ENCODE measurements at places on chromosomes 4 and X.

- DNase-seq, result no peak
Measured at GRCh38 chrX:30748342-30748960, 95.2 kb downstream of the GK start.

- DNase-seq, result no peak
Measured at GRCh38 chr4:16039139-16039538, 44.7 kb downstream of the PROM1 start.

DNA sequence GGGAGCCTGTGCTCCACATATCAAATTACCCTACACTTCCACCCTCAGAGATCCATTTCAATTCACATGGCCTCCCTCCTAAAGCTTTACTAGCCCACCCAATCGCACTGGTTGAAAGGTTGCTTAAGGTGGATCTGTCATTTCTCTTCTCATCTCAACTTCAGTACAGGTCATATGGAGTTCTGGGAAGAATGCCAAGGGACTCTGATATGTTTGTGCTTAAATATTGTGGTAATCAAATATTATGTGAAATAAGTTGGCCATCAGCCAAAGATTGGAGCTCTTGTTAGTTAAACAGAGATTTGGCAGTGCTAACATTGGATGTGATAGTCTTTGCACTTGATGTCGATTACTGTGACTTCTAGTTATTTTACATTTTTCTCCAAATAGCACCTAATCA, 20.5 kb downstream of the SEPTIN6 start:
- no peak for DNase-seq

- DNase-seq, result no peak
Measured at GRCh38 chr4:38490753-38491446, 173.1 kb upstream of the KLF3 start.

- DNase-seq, result no peak
Measured at GRCh38 chr4:78592088-78592783, 40.7 kb downstream of the ANXA3 start.

DNA sequence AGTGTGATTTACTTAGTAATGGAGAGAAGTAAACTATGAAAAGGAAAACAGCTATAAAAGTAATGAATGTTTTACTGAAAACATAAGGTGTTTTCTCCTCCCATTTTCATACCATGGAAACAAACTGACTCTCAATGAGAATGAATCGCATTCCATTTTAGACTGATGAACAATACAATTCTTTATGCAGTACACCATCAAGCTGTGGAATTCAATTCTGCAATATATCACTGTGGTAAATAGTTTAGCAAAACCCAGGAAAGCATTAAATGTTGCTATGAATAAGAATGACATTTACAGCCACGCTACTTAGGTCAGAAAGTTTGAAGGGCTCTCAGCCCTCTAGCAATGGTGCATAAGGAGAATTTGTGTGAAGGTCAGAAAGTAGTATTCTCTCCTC, 7.4 kb downstream of the DCAF8L2 start:
- no peak for DNase-seq

- DNase-seq, result no peak
Measured at GRCh38 chrX:84078991-84079390, 109.0 kb downstream of the RPS6KA6 start.

- no peak for DNase-seq
Measured at GRCh38 chr4:6811165-6811564, 28.6 kb downstream of the KIAA0232 start.

DNA sequence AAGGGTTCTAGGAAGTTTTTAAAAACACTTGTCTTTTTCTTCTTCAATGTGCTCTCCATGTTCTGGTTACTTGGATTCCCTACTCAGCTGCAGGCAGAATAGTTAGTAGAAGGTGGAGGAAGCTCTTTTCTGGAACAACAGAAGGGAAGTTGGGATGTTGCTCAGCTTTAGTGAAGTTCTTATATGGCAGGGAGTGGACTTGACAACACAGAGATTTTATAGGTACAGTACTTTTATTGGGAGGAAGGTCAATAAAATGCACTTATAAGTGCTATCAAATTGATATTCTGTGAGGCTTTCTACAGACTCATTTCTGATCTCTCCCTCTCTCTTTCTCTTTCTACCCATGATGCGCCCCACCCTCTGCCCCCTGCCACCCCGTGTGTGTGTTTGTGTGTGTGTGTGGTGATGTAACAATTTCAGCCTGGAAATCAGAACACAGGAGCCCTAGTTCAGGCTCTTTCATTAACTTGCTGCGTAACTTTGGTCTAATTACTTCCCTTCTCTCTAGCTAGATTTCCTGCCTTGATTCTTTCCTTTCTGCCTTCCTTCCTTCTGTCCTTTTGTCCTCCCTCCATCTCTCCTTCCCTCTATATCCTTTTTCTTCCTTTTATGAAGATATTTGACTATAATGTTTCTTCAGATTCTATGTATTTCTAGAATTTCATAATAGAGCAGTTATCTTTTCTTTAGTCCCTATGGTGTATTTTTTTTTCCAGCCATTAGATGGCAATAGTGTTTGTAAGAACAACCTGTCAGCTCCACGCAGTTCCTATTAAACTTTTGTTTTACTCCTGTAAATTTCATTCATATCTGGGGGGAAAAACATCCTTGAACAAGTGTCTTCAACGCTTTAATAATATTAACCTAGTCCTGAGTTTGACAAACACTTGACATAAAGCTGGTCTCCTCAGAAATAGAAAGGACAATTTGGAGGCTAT, 37.1 kb downstream of the HEPH start:
- DNase-seq, result no peak

GRCh38 chr4:54152846-54153600, 53.1 kb downstream of the GSX2 start:
- no peak for DNase-seq

DNA sequence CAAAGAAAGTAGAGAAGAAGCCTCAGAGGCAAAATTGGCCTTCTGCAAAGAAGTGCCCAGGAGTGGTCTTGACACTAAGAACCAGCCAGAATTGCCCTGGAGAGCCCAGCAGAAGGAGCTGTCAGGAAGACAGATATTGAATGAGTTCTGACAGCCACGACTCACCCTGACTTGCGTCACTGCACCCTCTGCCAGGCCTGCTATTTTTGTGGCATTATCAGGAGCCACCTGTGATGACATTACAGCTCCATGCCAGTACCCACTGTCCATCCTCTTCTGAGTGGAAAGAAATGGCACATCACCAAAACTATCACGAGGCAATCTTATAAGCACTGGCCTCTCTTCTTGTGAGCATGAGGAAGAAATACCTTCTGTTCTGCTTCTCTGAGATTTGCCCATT, 67.7 kb downstream of the SMIM20 start:
- no peak for DNase-seq

DNA sequence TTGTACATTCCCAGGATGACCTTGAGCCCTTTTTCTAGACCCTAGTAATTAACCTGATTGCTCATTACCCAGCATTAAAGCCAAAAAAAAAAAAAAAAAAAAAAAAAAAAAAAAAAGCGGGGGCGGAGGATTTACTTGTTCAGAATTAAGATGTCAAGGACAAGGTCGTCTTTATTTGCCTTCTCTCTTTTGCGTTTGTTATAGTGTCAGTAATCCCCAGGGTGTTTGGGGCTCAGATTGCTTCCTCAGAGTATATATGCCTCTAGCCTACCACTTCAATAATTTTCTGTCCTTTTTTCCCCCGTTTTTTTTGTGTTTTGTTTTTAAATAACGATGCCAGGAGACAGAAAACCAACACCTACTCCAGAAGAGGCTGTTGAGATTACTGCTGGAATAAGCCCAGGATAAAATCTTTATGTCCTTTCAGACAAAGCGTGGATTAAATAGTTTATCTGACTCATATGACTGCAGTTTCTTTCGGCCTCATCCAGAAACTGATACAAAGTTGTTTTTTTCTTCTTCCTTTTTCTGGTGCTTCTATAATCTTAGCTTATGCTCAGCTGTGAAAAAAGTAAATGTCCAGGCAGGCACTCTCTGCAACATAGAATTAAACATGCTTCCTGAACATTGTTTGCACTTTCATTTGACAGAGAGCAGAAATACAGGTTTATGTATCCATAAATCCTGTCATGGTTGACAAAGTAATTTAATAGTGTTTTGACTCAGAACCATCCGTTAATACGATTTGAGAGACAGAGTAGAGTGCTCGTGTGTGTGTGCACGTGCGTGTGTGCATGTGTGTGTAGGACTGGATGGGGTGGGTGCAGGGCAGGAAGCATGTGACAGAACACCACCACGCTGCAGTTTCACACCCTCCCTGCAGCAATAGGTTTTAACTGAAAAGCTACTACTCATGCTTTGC, 138.6 kb downstream of the AFF1 start:
- DNase-seq, result no peak

- no peak for DNase-seq
Measured at GRCh38 chrX:134803551-134804183, 145.4 kb upstream of the PLAC1 start.

- DNase-seq, result no peak
Measured at GRCh38 chrX:16120431-16120830, 2.9 kb upstream of the GRPR start.

DNA sequence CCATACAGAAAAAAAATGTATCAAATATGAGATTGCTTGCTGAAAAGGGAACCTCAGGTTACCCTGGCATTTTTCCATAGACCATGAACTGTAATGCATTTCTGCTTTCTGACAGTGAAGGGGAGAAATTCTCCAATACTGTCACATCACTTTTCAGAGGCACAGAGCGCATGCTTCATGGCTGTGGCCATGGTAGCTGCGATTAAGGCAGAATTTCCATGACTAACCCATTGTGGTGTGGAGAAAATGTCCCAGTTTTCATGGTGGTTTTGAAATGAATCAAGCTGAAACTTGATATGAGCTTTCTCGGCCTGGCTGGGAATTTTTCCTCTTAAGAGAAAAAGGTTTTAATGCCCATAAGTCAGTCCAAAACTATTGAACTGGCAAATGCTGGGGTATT, 39.5 kb upstream of the MAP3K15 start:
- no peak for DNase-seq

GRCh38 chr4:75685546-75686189, 12.5 kb upstream of the G3BP2 start:
- DNase-seq, result no peak

- DNase-seq, result no peak
Measured at GRCh38 chrX:130304587-130305368, 34.9 kb upstream of the SLC25A14 start.

DNA sequence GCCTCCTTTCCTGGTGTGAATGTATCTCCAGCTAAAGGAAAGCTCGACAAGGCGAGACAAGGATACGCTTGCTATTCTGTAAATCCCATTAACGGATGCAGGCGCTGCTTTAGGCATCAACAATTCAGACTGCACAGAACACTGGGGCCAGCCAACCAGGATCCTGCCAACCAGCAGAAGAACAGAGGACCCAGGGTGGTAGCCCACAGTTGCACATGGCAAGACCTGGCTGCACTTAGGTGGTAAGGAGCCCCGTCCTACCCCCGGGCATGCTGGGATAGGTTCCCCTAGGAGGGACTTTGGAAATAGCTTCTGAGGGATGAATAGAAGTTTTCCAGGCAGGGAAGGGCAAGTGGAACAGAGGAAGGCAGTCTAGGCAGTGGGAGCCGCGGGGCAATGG, 20.7 kb downstream of the PSAPL1 start:
- no peak for DNase-seq

DNA sequence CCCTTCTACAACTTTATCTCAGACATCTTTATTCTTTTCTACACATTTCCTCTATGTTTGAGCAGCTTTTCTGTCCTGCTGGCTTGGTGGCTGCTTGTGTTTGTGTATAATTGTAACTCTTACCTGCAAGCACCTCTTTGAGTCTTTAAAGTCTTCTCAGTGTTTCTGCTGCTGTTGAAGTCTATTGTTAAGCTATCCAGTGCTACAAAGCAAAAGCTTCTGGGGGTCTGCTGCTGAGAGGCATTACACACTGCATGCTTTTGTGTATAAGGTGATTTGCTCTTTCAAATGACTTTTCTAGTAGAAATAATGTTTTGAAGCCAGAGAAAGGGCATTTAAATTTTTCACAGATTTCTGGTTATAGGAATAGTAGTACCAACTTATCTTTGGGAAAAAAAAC, 241.8 kb downstream of the DTHD1 start:
- no peak for DNase-seq

GRCh38 chr4:152399246-152399645, 136.6 kb downstream of the FBXW7 start:
- DNase-seq, result no peak

- DNase-seq, result no peak
Measured at GRCh38 chr4:78585633-78586032, 34.1 kb downstream of the ANXA3 start.

- no peak for DNase-seq
Measured at GRCh38 chr4:125388613-125389012, 73.9 kb downstream of the FAT4 start.

DNA sequence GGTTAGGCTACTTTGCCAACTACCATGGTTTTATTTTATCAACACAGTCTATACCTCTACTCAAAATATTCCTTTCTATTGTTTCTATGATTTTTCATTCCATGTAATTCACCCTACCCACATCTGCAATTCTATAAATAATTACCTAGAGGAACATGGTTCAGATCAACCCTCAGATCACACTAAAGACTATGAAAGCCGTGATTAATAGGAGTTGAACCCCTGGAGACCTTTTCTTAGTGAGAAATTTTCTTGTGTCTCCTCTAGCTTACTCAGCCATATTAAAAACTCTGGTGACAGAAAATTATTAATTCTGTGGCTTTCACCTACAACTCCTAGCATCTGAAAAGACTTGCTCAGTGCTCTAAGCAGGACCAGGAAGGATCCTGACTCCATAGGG, 38.5 kb upstream of the CXXC4 start:
- no peak for DNase-seq

- DNase-seq, result no peak
Measured at GRCh38 chr4:79298027-79298426, 27.8 kb downstream of the NAA11 start.

- no peak for DNase-seq
Measured at GRCh38 chrX:72687396-72687795, 26.7 kb downstream of the PHKA1 start.

- DNase-seq, result no peak
Measured at GRCh38 chrX:9905288-9905687, 61.9 kb upstream of the CLDN34 start.

- no peak for DNase-seq
Measured at GRCh38 chr4:169030562-169030982, 20.5 kb upstream of the CBR4 start.

- no peak for DNase-seq
Measured at GRCh38 chr4:10521424-10521823, 64.2 kb upstream of the ZNF518B start.

- DNase-seq, result no peak
Measured at GRCh38 chrX:95662200-95662599, 1022.4 kb upstream of the DIAPH2 start.

- no peak for DNase-seq
Measured at GRCh38 chr4:173446416-173446815, 47.5 kb upstream of the SCRG1 start.

DNA sequence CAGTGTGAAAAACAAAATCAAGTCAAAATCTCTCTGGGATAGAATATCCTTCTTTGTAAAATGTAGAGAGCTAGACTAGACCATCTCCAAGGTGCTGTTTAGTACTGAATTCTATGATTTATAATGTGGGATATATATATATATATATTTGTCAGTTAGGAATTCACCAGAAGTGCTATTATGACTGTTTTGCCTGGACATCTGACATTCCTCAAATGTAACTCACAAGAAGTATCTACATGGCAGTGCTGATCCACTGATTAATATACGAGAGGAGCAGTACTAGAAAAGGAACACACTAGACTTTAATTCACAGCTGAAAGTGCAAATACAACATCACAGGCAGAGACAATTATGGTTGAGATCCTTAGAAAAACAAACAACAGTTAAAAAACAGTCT, 208.9 kb downstream of the GBA3 start:
- DNase-seq, result no peak
